T-cell (primary cell): ENCODE measurements at places on chromosomes 13 and 19.

DNA sequence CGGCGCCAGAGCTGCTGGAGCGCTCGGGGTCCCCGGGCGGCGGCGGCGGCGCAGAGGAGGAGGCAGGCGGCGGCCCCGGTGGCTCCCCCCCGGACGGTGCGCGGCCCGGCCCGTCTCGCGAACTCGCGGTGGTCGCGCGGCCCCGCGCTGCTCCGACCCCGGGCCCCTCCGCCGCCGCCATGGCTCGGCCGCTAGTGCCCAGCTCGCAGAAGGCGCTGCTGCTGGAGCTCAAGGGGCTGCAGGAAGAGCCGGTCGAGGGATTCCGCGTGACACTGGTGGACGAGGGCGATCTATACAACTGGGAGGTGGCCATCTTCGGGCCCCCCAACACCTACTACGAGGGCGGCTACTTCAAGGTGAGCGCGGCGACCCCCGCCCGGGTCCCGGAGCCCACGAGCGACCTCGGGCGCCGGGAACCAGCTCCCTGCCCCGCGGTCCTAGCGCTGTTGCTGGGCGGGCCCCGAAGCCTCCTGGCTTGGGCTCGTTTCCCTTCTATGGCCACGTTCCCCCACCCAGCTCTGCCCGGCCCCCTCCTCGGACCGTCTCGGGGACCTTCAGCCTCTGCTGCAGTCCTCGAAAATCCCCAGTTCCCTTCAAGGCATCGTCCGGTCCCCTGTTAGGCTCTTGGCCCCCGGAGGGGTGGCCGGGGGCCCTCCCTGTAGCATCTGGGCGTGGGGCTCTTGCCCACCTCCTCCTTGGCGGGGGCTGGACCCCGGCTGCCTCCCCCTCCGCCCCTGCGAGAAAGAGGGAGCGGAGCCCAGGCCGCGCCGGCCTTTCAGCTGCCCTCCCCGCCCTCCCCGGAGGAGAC, at the start of gene CDC34:
TSS of gene CDC34 (plus strand) at position 8 of the 808 bp plus-strand sequence. CDS start at position 180, 172 bp downstream.
- DNase-seq: no peak

- no peak for DNase-seq
These were observed 415.7 kb downstream of the DIAPH3 start for GRCh38 chr13:59748046-59748445.

DNA sequence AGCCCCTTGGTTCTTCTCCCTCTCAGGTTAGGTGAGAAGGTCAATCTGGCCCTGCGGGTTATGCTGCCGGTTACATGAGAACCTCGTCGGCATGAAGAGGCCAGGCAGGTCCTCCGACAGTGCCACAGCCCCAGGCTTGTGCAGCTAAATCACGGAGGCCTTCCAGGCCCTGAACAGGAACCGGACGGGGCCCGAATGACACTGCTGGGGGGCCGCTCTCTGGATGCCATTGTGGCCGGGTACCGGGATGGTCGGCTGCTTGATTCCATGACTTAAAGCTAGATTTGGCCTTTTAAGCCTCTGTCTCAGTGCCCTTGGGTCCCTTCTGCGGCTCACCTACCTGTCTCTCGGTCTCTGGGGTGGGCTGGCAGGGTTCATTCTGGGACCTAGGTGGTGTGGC, 48.4 kb downstream of the C1QTNF9 start:
- no peak for DNase-seq

DNA sequence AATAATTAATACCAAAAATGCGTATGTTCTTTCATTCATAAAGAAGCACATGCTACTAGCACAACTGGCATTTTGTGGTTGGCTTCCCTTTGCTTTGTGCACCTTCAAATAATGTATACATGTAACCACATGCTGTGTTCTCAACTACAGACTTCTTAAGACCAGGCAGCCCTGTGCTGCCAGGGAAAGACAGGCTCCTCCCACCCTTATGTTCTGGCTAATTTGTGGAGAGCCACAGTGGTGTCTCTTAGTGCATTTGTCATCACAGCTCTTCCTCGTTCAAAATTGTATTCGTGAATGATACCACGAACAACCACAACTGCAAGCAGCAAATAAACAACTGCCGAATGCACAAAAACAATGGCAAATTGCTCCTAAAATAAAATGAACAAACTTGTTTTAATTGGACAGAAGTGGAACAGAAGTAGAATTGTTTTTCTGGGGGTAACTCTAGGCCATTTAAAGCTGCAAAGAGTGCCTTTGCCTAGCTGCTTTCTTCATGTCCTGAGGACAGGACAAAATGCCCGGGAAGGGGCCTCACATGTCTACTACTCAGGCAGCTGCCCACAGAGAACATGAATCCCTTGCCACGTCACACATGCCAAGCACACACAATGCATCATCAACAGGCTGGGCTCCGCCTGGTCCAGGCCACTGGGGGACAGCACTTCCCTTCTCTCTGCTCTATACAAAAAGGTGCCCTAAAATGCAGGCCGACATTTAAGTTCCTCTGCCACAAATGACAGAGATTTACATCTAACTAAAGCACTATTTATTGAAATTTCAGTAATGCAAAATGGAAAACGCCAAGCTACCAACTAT, 21.7 kb downstream of the IRS2 start:
- DNase-seq: no peak

- DNase-seq: no peak
These were observed 10.3 kb downstream of the NEK5 start for GRCh38 chr13:52118595-52118994.

DNA sequence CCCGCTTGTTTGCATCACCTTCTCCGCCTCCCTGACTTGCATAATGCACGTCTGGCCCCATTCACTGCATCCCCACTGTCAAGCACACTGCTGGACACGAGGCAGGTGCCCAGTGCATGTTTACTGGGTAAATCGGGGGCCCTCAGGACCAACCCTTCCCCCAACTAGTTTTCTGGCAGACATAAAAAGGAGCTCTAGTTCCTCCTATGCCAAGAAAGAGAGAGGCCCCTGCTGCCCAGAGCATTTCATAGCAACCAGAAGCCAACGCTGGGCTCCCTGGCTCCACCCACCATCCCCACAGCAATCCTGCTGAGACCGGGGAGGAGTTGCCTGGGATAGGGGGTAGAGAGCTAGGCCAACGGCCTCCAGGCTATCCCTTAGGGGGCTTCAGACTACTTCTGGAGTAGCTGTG, 23.2 kb downstream of the ANKRD27 start:
- no peak for DNase-seq

DNA sequence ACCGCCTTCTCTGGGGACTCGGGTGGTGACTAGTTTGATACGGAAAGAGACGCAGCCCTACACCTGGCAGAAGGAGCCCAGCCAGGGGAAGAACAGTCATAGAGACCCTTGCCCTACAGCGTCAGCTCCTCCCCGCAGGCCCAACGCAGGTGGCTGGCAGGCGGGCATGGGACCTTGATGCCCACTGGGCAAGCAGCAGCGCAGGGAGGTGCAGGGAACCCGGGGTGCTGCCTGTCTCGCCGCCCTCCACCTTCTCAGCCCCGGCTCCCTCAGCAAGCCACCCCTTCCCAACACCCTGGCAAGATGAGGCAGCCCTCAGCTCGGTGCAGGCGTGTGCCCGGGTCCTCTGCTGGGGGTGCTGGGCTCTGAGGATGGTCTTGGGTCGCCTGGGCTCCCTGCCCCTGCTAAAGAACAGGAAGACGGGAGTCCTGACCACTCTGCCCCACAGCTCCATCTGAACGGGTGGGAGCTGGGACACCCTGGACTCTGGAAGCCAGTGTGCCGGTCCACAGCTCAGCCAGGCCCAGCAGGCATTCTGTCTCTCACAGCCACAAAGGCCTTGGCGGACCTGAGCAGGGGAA, 9.0 kb downstream of the MIER2 start:
- DNase-seq: no peak

GRCh38 chr13:20247403-20247802, 15.3 kb upstream of the GJB6 start:
- no peak for DNase-seq

GRCh38 chr13:105552078-105552477, 983.4 kb downstream of the EFNB2 start:
- no peak for DNase-seq

GRCh38 chr19:54343868-54344267, 4.9 kb upstream of the LILRA4 start:
- DNase-seq: no peak

GRCh38 chr19:49643466-49643865, 1.5 kb downstream of the SCAF1 start:
- no peak for DNase-seq

DNA sequence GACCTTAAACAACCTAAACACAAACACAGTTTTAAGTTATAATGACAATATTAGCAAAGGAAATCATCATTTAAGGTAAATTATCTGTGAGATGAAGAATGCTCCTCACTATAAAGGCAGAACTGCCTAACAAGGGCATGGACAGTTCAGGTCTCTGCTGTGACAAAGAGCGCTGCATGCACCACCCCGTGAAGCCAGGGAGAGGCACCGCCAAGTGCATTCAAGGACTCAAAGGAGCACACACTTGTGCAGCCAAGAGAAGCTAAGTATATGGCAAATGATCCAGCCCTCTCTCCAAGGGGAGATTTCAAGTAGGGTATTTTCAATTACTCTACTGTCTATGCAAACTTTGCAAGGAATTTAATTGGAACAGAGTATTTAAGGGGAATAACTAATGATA, 126.0 kb downstream of the RAP2A start:
- DNase-seq: no peak

DNA sequence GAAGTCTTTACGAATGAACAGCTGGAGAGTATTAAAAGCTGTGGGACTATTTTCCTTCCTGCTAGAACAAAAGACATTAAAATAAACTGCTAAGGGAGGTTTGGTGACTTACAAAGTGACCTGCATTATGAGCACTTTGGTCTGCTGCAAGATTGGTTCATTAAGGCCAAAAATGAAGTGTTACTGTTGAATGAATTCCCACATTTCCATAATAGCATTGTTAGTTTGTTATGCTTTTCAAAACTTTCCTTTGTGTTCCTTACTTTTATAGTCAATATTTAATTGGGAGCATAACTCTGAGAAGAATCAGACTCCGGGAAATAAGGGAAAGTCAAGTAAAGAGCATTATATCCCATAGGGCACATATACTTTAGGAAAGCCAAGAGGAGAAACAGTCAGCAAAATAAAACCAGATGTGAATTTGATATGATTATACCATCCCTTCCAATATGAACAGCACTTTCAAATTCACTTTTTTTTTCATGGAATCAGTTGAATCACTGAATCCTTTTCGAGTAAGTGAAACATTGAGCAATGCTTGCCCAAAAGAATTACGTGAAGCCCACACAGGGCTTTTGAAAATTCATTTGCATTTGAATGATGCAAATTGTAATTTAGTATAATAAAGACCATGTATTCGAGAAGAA, 112.6 kb downstream of the KCTD12 start:
- no peak for DNase-seq

GRCh38 chr13:49165798-49166752, 54.1 kb upstream of the MLNR start:
- DNase-seq: no peak

DNA sequence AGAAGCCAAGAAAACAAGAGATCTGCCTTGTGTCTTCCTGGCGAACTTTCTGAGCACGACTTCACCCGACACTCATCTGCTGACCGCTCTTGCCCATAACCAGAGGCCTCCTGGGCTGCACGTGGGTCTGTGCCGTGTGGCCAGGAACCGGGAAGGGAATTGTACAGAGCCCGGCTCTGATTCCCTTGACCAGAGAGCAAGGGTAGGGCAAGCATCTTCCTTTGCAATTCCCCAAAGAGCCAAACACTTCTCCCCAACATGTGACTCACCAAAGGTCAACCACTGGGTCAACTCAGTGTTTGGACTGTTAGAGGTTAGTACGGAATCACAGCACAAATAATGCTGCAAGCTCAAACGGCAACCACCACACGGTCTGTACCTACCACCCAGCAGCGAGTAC, 48.9 kb downstream of the KLF2 start:
- no peak for DNase-seq

- no peak for DNase-seq
These were observed 35.1 kb downstream of the IL17D start for GRCh38 chr13:20738616-20739015.

- no peak for DNase-seq
These were observed 16.4 kb downstream of the TDRD12 start for GRCh38 chr19:32735936-32736335.

- no peak for DNase-seq
These were observed 13.2 kb downstream of the NUCB1 start for GRCh38 chr19:48913114-48913889.

GRCh38 chr19:39845172-39845571, 1.0 kb downstream of the FBL start:
- no peak for DNase-seq

- DNase-seq: no peak
These were observed 58.1 kb upstream of the UBL3 start for GRCh38 chr13:29908416-29909080.

DNA sequence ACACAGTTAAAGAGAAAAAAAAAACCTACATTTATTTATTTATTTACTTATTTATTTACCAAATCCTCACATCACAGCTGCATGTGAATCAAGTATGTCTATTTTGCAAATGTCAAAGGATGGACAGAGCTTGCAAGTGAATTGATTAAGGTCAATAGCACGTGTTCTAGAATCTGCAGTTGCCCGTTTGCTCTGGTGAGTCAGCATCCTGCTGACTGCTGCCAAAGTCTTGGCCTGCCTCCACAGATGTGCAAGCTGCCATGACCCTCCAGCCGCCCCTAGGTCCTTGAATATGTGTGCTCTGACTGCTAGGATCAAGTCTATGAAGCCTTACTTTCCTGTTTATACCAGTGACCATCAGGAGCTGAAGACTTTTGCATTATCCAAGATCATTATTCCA, 320.6 kb downstream of the GPC5 start:
- no peak for DNase-seq

DNA sequence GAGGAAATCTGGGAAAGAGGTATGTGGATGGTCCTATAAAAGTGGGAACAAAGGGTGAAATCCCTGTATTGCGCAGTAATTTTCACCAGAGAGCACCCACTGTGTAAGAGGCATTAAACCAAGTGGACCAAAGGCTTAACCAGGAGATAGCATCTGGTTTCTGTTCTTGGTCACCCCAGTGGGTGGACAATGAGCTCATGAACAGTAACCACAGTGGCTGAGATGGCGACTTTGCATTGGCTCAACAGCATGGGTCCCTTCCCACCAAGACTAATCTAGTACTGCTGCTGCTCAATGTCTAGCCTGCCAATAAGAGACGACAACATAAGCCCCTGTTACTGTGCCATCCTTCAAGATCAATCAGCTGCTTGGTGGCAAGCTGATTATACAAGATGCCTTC, 36.6 kb downstream of the CCDC169 start:
- DNase-seq: no peak

DNA sequence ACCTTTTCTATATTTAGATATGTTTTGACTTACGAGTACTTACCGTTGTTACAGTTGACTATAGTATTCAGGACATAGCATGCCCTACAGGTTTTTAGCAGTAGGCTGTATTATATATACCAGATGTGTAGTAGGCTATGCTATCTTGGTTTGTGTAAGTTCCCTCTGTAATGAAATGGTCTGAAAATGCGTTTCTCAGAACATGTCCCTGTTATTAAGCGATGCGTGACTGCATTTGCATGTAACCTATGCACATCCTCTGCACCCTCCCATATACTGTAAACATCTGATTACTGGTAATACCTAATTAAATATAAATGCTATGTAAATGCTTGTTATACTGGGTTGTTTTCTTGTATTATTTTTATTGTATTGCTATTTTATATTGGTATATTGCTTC, 6.6 kb downstream of the ZNF766 start:
- no peak for DNase-seq
